AG10803 (cell line): ENCODE measurements at places on chromosomes 12 and 14.

GRCh38 chr12:62660756-62661155, 194.1 kb downstream of the MON2 start:
- peak; percentile 97 for DNase-seq

GRCh38 chr12:41745593-41745992, 399.1 kb downstream of the GXYLT1 start:
- no peak for DNase-seq

DNA sequence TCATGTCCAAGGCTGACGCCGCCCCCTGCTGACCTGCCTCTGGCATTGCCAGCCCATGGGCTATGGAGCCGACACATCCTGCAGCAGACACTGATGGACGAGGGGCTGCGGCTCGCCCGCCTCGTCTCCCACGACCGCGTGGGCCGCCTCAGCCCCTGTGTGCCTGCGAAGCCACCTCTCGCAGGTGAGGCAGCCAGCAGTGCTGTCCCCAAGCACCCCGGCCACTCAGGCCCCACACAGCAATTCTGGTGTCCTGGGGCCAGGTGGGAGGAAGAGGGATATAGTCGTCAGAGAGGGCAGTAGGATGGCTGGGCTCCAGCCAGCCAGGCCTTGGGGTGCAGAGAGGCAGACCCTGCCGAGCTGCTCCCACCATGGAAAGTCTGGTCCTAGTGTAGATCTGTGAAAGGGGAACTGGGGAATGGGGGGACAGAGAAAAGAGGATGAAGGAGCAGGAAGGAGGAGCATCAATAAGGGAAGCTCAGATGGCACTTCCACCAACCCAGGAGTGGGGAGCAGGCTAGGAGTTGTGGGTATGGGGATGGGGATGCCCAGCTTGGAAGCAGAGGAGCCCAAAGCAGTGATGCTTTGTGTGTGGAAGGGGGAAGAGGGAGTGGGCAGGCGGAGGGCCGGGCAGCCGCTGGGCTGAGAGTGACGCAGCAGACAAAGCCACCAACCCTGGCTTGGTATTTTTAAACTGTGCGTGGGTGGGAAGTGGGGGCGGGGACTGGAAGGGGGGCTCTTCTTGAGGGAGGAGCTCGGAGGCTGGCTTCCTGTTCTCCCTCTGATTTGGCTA, 4.7 kb downstream of the NAB2 start:
- peak; percentile 81 for DNase-seq

GRCh38 chr12:21353487-21353886, 18.8 kb upstream of the SLCO1A2 start:
- DNase-seq, result no peak

DNA sequence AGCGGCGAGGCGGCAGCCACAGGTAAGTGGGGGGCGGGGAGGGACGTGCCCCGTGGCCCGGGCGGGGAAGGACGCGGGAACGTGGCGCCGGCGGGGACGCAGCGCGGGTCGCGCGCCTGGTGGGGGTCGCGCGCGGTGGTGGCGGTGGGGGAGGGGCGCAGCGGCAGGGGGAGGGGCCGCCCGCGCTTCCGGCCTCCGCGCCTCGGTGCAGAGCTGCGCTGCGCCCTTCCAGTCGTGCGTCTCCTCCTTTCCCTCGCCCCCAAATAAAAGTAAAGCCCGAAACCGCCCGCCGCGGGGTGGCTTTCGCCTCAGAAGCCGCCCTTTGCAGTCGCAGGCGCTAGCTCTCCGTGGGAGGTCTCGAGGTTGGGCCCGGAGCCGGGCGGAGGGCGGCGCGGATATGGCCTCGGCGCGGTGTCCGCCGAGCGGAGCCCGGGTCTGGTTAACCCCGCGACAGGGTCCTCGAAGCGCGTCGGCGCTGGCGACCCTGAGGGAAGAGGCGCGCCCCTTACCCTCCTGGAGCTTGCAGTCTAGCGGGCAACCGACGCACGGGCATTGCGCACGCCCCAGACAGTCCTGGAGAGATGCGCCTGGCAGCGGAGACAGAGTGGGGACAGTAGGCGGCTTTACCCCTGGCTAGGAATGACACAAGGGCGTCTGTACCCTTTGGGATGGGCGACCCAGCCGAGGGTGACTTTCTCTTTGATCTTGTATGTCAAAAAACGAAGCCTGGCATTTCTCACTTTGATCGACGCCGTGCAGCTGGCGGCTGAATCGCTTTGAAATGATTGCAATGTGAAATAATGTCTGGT, 589 bp downstream of the ATF1 start:
- DNase-seq, result peak; percentile 39

GRCh38 chr14:99995700-99996356, 69.4 kb upstream of the EVL start:
- DNase-seq, result peak; percentile 50

- no peak for DNase-seq
These were observed 219.8 kb downstream of the RPS29 start for GRCh38 chr14:49366416-49366815.

- no peak for DNase-seq
These were observed 190.0 kb downstream of the MDGA2 start for GRCh38 chr14:47485421-47485820.

- DNase-seq, result no peak
These were observed 2.6 kb downstream of the RTL1 start for GRCh38 chr14:100900837-100901390.

GRCh38 chr12:104515899-104516298, 59.2 kb downstream of the CHST11 start:
- DNase-seq, result no peak

GRCh38 chr12:23359975-23360701, 589.3 kb downstream of the SOX5 start:
- no peak for DNase-seq

GRCh38 chr12:45729233-45730083, at the start of gene ARID2:
ARID2 (plus strand) TSS chr12:45729706; CDS start chr12:45729837, 131 bp downstream.
- peak; percentile 62 for DNase-seq

DNA sequence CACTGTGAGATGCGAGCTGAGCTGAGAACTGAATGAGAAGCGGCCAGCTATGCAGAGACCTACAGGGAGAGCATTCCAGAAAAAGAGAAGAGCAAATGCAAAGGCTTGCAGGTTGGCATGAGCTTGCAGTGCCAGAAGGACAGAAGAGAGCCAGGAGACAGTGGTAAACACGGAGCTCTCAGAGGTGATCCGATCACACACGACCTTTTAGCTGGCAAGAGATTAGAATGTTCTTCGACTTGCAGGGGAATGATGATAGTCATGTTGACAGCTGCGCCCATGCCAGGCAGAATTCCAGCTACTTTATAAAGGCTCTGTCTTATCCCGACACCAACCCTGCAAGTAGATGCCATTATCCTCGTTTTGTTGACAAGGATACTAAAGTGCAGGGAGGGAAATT, 256.8 kb downstream of the VRK1 start:
- no peak for DNase-seq

- DNase-seq, result peak; percentile 23
These were observed 16.1 kb upstream of the CRACR2A start for GRCh38 chr12:3768911-3769447.

GRCh38 chr14:91341751-91342154, 75.9 kb downstream of the CCDC88C start:
- no peak for DNase-seq

- DNase-seq, result no peak
These were observed 176.7 kb downstream of the PTPN11 start for GRCh38 chr12:112595410-112595809.

- DNase-seq, result peak; percentile 49
These were observed 44.4 kb downstream of the ANO6 start for GRCh38 chr12:45260104-45260815.

GRCh38 chr12:23617749-23618148, 331.7 kb downstream of the SOX5 start:
- no peak for DNase-seq

DNA sequence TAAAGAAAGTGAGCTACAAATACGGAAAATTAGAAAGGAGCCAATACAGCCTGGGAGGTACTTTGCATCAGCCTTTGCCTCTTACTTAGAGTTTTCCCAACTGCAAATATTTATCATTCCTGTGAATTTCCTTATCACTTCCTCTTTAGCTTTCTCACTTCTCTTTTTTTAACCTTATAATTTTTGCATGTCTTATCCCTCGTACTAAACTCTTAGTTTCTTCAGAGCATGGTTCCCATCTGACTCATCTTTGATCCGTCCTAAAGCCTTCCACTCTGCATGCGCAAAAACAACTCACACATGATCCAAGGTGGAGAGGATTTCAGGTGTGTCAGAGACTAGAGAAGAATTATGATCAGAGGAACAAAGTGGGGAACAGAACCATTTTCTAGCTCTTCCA, 9.6 kb upstream of the SNAPC1 start:
- DNase-seq, result no peak

GRCh38 chr14:70181276-70181675, 7.5 kb downstream of the SLC8A3 start:
- DNase-seq, result no peak

- peak; percentile 28 for DNase-seq
These were observed 30.8 kb downstream of the CACNA1C start for GRCh38 chr12:2083561-2083960.

DNA sequence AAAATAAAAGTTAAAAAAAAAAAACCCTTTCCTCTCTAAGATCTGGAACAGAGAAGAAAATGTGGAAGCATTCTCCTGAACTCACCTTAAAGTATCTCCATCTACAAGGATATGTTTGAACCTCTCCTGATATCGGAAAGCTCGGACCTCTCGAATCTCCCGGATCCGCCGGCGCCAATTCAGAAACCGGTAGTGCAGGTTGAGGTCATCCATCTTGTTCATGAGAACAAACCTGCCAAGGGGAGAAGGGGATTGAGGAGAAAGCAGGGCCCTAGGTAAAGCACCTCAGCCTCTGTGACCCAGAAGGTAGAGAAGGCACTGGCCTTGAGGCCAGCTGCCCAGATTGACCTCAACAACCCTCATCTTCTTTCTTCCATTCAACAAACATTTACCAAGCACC, 2.2 kb downstream of the SPRYD3 start:
- no peak for DNase-seq

DNA sequence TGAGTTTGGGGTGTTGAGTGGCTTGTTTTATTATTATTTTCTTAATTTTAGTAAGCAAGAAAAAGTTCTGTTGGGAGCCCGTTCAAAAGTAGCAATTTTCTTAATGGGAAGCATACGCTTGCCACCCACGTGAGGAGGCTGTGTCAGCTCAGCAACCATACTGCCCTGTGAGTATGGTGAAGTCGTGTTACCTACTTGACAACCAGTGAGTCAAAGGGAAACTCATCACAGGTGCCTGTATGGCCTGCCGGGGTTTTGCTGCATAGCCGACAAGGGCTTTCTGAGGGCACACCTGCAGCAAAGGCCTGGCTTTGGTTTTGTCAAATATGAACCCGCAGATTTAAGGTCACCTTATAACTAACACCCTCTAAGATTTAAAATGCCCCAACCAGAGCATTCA, 31.1 kb downstream of the PITPNM2 start:
- DNase-seq, result no peak

DNA sequence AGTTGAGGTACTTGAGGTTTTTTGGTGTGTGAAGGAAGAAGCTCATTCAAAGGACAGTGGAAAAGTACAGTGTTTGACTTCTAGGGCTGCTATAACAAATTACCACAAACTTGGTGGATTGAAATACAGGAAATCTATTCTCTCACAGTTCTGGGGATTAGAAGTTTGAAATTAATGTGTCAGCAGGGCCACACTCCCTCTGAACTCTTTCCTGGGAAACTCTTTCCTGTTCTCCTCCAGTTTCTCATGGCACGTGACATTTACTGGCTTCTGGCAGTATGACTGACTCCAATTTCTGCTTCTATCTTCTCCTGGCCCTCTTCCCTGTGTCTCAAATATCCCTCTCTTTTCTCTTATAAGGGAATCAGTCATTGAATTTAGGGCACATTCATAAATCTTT, 160.2 kb downstream of the CCDC91 start:
- DNase-seq, result no peak

DNA sequence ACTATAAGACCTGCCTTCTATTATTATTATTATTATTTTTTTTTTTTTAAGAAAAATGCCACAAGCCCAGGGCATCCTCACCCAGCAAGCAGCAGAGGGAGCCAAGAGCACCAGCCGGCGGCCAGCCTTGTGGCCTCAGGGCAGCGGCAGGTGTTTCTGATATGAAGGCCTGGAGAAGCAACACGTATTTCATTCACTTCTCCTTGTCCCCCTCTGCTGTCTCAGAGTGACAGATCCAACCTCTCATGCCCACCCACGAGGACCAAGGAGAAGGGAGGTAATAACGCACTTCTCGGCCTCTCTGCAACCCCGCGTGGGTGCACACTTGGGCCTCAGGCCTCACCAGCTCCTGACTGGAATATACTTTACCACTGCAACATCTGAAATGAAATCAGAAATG, 25.4 kb downstream of the CDC42BPB start:
- DNase-seq, result peak; percentile 11

- DNase-seq, result no peak
These were observed 563.9 kb upstream of the TMEM132C start for GRCh38 chr12:127703026-127703425.

GRCh38 chr12:130932061-130932930, 21.4 kb upstream of the ADGRD1 start:
- DNase-seq, result peak; percentile 84

DNA sequence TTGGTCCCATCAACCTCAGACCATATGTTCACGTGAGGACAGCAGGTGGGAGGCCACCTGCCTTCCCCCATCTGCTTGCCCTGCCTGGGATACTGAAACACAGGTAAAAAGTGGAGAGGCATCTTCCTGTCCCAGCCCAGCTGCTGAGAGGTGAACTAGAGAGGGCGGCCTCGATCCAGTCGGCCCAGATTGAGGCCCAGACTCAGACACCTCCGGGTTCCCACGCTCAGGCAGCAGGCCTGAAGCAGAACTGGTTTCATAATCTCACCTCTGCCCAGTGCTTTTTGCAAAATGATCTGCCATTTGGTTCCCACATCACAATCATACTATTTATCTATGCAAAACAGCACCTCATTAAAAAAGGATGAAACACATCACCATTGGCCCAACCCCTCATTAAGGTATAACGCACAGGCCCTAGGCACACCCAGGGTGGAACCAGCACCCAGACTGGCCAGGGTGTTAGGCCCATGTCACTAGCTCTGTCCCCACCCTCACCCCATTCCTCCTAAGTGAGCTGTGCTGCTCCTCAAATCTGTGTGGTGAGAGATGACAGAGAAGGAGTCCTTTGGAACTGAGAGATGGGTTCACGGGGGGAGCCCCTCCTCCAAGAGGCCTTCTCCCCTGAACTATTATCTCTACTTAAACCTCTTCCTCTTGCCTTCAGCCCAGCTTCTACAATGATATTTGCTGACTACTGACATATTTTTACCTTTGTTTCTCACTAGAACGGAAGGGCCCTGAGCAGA, 81.1 kb downstream of the ZFP36L1 start:
- DNase-seq, result no peak

DNA sequence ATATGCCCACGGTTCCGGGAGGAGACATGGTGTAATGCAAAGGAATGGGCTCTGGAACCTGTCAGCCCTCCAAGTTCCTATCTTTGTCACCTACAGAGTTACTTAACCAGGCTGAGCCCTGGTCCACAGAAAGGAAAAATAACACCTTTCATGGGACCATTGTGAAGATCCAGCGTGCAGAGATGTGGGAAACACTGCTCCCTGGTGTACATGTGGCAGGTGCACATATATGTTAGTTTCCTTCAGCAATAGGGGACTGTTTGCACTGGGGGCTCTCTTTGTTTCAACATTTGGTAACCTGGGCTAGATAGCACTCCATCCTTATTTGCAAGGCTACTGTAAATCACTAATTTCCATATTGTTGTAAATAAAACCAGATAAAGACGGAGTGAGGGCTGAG, 72.3 kb downstream of the ANO2 start:
- peak; percentile 35 for DNase-seq
